Non-pigmented ciliary epithelial cell (primary cell): ENCODE measurements at places on chromosomes 5 and 9.

GRCh38 chr9:133051281-133051900 is 10.4 kb upstream of the CEL start:
- no peak for DNase-seq

DNA sequence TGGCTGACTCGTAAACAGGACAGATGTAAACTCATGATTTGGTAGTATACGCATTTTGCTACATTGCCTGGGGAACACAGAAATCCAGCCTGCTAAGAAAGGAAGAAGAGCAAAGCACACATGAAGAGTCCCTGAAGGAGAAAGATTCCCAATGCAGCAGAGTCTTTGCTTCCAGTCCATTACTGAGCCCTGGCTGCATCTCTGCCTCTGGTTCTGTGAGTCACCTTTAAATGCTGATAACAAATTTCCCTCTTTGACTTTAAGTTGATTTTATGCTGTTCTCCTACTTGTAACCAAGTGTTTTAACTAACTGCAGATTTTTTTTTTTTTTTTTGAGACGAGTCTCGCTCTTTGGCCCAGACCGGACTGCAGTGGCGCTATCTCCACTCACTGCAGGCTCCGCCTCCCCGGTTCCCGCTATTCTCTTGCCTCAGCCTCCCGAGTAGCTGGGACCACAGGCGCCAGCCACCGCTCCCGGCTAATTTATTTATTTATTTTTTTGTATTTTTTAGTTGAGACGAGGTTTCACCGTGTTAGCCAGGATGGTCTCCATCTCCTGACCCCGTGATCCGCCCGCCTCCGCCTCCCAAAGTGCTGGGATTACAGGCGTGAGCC is 8.5 kb upstream of the PRXL2C start:
- no peak for DNase-seq

- DNase-seq = no peak
These were observed 822 bp downstream of the DENND4C start for GRCh38 chr9:19231126-19231903.

DNA sequence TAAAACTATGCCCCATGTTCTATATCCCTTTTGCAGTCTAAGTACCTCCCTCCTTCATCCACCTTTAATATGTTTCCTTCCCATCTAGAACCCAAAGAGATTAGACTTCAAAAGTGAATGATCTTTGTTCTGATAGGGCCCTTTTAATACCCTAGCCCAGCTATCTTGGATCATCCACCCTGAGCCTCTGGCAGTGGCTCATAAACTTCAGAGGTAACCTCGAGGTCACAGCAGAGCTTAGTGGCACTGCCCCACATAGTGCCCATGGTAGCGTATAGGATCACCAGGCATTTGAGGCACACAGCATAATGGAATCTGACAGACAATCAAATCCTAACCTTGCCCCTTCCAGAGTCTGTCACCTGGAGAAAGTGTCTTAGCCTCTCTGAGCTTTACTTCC is 15.8 kb downstream of the ADRB2 start:
- no peak for DNase-seq

- no peak for DNase-seq
These were observed 201.3 kb upstream of the CLINT1 start for GRCh38 chr5:158060212-158060611.

GRCh38 chr9:114149765-114150340 is 5.5 kb upstream of the COL27A1 start:
- no peak for DNase-seq

GRCh38 chr9:137298401-137299202 is 3.5 kb downstream of the NRARP start:
- DNase-seq = no peak

DNA sequence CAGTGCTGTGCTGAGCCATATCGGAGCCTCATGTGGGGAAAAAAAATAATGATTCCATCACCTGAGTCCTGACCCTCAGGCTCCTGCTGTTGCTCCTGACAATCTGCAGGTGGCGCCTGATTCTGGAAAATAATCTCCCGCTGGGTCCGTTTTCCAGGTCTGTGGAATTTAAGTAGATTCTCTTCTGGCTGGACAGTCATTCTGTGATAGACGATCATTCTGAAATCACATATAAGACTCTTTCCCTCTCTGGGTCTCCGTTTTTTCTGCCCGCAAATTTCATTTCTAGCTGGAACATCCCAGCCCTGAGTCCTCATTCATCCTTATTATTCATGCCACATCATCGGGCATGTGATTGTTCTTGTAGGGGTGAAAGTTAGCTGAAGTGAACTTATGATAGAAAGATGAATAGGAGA is 22.1 kb upstream of the STXBP1 start:
- no peak for DNase-seq

DNA sequence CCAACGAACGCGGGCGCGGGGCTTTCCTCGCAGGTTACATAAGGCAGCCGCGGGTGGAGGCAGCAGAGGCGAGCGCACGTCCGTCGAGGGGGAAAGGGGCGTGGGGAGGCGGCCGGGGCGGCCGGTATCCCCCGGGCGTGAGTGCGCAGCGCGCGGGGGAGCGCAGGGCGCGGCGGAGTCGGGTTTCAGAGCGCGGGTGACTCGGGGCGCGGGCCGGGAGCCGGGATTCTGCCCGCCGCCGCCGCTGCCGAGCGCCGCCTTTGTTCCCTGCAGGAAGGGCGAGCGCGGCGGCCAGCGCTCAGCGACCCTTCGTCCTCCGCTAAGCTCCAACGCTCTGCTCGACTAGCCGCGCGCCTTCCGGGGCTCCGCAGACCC is at the start of gene COL15A1:
COL15A1 (plus strand) TSS at position 226 of the 375 bp plus-strand sequence. CDS start 155 bp downstream, outside the sequence.
- no peak for DNase-seq

GRCh38 chr5:72920690-72921502 is 34.9 kb upstream of the FCHO2 start:
- DNase-seq = no peak
